ENCODE measurements at places on chromosomes 11 and 22.

DNA sequence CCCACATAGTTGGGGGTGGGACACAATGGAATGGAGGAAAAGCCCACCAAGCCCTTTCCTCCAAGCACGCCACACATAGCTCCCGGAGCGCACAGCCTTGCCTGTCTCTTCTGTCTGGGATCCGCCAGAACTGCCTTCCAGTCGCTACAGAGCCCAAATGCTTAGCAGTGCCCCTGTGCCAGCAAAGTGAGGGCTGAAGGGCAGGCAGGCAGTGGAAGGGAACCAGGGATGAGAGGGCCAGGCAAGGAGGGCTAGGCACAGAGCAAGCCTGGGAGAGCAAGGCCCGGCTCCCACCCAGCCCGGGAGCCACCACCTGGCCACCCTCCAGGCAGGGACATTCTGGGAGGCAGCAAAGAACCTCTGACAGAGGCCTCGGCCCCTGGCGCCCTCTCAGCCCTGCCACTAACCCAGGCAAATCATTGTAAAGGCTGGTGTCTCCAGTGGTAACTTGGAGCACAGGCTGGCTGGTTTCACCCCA lies 32.5 kb downstream of the PPP2R1B start:
- DNase-seq: no peak

- no peak for DNase-seq
These were observed 57.9 kb downstream of the PANX1 start for GRCh38 chr11:94186342-94187203.

- DNase-seq: no peak
These were observed 472.3 kb downstream of the MN1 start for GRCh38 chr22:27329131-27329850.

GRCh38 chr11:93198215-93198845 lies 539 bp upstream of the SLC36A4 start:
- peak; percentile 34 for DNase-seq

GRCh38 chr11:115085461-115086210 lies 407.3 kb downstream of the NXPE2 start:
- no peak for DNase-seq

DNA sequence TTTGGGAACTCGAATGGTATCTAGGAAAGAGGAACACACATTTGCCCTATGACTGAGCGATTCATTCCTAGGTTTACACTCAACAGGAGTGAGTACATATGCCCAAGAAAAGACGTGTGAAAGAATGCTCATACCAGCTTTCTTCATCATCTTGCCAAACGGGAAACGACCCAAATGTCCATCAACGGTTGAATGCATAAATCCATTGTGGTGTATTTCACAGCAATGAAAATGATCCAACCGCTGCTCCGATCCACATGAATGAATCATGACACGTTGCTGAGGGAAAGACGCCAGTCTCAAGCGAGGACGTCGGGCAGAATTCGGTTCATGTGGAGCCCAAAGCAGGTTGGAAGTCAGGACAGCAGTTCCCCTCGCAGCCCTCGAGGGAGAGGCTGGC lies 71.5 kb downstream of the CYTH4 start:
- no peak for DNase-seq

DNA sequence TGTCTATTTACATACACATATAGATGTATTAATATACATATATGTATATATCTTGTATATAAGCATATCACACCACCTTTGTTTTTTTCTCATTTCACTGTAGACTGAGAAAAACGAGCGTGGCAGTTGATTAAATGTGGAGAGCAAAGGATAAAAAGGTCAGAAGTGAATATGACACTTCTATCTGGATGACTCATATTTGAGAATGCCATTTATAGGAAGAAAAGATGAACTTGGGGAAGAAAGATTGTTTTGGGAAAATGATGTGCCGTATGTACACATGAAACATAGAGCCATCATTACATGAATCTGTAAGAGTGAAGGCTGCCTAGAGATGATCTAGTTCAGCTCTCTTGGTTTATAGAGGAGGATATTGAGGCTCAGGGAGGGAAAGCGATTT lies 28.7 kb downstream of the AMOTL1 start:
- DNase-seq: peak; percentile 53

GRCh38 chr11:61890529-61891330 lies 615 bp downstream of the FADS3 start:
- DNase-seq: peak; percentile 86

GRCh38 chr11:66857234-66857926 lies 516 bp downstream of the LRFN4 start:
- DNase-seq: peak; percentile 46

DNA sequence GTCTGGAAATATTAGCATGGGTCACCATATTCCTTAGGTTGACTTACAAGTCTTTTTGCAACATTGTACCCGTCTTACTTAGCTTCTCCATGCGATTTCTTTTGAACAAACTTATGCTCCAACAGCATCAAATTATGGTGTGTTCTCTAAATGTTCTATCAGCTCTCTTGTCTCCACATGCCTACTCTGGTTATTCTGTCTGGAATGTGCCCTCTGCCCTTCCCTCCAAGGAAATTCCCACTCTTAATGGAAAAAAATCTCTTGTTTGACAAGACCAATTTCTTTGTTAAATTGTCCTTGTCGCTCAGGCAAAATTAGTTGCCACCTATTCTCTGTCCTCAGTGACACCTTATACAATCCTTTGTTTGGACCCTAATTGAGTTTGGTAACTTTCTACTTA lies 522.8 kb upstream of the LUZP2 start:
- DNase-seq: no peak

DNA sequence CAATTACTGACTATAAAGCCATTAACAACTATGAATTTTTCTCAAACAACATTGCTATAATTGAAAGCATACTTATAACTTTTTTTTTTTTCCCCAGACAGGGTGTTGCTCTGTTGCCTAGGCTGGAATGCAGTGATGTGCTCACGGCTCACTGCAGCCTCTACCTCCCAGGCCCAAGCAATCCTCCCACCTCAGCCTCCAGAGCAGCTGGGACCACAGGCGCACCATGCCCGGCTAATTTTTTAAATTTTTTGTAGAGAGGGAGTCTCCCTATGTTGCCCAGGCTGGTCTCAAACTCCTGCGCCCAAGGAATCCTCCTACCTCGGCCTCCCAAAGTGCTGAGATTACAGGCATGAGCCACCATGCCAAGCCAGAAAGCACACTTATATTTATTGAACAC lies 6.1 kb upstream of the WEE1 start:
- no peak for DNase-seq

DNA sequence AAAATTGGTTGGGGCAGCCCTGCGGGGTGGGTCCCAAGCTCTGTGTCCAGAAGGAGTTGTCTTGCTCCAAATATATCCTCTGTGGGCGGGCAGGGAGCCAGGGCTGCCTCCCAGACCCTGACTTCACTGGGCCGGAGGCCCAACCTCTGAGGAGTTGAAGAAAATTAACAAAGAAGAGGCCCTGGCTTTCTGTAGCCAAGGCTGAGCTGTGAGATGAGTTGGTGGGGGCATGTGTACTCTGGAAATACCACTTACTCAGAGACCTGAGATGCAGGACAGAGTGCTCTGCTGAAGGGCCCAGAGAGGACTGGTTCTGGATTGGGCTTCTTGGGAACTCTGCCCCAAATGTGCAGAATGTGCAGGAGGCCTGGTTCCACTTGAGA lies 96.3 kb downstream of the SWAP70 start:
- peak; percentile 67 for DNase-seq

DNA sequence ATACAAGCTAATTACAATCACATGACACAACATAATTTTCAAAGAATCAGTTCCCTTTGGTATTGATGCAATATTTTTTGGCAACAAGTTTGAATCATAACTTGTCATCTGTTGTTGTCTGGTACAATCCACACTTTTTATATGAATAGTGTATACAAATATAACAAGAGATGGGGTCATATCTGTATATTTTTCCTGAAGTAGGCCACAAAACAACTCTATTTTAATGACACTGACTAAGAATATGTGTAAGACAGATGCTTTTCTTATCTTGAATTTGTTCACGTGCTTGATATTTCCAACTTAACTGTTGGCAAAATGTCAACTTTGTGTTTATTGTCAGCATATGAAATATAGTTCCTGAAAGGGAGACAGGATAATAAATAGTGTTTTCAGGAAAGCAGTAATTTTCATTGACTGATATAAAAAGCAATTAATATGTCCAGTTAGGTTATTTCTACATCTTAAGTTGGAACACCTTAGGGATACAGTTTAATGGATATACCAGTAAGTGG lies 27.9 kb downstream of the NOX4 start:
- no peak for DNase-seq

DNA sequence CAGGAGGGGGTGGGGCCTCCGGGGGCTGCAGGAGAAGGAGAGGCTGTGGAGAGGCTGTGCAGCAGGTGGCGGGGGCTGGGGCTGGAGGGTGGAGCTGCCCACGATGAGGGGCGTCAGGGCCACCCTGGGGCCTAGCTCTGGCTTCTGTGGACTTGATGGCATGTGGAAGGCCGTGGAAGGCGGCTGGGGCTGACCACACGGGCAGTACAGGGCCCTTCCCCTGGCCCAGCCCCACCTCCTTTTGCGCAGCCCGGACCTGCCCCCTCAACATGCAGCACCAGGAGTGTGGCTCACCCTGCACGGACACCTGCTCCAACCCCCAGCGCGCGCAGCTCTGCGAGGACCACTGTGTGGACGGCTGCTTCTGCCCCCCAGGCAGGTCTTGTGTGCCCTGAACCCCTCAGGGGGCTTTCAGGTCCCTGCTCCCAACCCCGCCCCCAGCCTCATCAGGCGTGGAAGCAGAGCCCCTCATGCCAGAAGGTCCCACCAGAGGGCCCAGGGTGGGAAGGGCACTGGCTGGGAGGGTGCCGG lies 6.1 kb downstream of the MUC5B start:
- DNase-seq: no peak

DNA sequence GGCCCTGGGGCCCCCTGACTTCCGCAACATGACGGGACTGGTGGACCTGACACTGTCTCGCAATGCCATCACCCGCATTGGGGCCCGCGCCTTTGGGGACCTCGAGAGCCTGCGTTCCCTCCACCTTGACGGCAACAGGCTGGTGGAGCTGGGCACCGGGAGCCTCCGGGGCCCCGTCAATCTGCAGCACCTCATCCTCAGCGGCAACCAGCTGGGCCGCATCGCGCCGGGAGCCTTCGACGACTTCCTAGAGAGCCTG lies 992 bp downstream of the LRFN4 start:
- no peak for DNase-seq

DNA sequence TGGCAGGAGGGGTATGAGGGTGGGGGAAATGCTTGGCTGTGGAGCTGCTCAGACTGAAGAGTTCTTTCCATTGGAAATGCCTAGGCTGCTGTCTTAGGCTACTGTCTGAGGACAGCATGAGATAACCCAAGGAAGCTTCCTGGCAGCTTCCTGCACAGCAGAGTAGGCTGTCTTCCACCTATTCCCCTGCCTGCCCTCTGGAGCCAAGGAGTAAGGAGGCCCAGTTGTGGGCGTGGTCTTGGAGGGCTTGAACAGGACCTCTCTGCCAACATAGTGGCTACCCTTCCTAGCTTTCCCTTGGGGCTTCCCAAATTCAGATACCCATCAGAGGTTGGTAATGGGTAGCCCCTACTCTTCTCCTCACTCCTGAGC lies 25.9 kb downstream of the PHLDB1 start:
- DNase-seq: no peak

DNA sequence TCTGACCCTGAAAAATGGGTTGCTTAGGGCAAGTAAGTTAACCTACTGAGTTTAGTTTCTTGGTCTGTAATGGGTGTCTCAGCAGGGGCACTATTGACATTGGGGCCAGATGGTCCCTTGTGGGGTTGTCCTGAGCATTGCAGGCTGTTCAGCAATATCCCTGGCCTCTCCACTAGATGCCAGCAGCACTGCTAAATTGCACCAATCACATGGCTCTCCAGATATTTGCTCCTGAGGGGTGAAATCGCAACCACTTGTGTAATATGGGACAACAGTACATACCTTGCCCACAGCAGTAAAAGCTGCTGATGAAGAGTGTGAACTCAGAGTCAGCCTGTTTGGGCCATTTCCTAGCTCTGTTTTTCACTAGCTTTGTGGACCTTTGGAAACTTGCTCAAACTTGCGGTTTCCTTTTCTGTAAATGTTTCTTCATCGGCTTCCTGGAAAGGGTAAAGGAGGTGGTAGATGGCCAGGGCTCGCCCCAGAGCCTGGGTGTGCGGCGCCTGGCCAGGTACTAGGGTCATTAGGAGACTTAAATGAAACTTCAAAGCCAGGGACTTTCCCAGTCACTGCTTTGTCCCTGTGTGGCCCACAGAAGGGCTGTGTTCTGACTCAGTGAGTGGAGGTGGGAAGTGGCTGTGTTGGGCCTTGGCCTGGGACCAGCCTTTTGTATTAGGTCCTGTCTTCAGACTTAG lies 13.0 kb downstream of the NCF4 start:
- peak; percentile 64 for DNase-seq

GRCh38 chr11:36890121-36890679 lies 292.2 kb upstream of the RAG2 start:
- DNase-seq: no peak

DNA sequence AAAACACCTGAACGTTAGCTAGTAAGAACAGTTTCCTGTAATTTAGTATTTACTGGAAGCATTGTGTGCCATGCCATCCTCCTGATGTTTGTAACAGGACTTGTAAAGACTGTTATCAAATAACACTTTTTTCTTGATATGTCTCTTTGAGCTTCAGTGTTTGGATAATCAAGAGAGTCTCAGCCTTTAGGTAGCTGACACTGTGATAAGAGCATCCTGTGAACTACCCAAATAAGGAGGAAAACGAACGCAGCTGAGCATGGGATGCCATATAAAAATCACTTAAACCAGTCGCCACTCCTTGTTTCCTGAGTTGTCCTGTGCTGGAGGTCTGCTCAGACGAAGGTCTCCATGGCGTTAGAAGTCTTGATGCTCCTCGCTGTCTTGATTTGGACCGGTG lies at the start of gene OOSP2:
OOSP2 (plus strand) TSS at position 301 of the 400 bp plus-strand sequence; CDS start at position 352, 51 bp downstream.
- DNase-seq: no peak

DNA sequence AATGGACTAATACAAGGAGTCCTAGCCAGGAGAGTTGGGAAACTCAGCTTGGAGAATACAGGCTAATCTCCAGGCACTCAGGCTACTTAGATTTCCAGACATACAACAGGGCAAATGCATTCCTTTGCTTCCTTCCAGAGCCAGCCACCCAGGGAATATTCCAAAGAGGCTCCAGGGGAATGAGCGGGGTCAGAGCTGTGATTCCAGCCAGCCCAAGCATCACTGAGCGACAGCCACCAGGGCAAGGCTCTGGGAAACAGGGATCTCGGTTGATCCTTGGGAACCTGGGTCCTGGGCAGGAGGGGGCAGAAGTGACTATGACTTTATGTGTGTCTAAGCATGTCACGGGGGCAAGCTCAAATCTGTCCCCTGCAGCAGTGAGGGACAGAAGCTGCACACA lies 112.3 kb upstream of the LMO1 start:
- no peak for DNase-seq

- DNase-seq: no peak
These were observed 10.3 kb downstream of the DHCR7 start for GRCh38 chr11:71437879-71438278.

- peak; percentile 60 for DNase-seq
These were observed 24.7 kb downstream of the TBCEL start for GRCh38 chr11:121048464-121049233.

DNA sequence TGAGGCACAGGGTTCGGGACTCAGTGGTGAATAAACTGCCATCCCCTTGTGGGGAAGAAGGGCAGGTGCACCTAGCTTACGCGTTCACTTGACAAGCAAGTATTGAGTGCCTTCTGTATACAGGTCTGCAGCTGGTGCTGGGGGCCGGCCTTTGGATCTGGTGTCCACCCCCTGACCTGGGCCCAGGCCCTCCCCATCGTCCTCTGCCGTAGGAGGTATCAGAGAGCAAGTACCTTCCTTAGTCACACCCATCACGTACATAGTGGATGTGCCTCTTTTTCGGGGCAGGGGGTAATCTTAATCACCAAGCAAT lies 53.3 kb downstream of the SMIM38 start:
- no peak for DNase-seq

GRCh38 chr11:133965031-133965601 lies 8.3 kb upstream of the IGSF9B start:
- no peak for DNase-seq

Measured in ELR (cell line).